ENCODE measurements at places on chromosomes 7 and 10. TPM values are rescaled to one million over a fixed set of nuclear protein-coding genes. Genes with fewer than 3 reads are reported as not detected.

- DNase-seq, result no peak
- H3K4me1 ChIP-seq, result no peaks in the 10 kb centered on the region
- H3K27me3 ChIP-seq, result no peaks in the 10 kb centered on the region
Measured at GRCh38 chr7:74134117-74134620, 40.0 kb upstream of the EIF4H start.

DNA sequence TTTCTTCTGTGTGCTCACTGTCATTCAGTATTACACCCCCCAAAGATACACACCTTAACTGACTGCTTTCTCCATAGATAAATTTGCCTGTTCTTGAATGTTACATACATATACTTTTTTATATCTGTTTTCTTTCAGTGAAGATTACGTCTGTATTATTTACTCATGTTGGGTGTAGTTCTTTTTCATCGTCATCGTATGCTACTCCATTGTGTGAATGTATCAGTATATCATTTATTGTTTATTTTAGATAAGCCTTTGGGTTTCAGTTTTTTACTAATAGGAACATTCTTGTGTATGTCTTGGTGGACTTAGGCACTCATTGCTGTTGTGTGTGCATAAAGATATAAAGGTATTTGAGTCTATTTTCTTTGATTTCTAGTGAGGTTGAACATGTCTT lies 64.4 kb downstream of the SEPTIN7 start:
- H3K36me3 ChIP-seq, result no peaks in the 10 kb centered on the region
- DNase-seq, result no peak
- H3K4me1 ChIP-seq, result no peaks in the 10 kb centered on the region

GRCh38 chr10:95688648-95689047 lies 5.1 kb downstream of the TCTN3 start:
- no peak overlapping the region for H3K4me3 ChIP-seq
- H3K4me1 ChIP-seq, result peaks cover 16% of the 10 kb centered on the region
- H3K36me3 ChIP-seq, result peaks cover 85% of the 10 kb centered on the region
- H3K27ac ChIP-seq, result no peak overlapping the region
- DNase-seq, result no peak

- no peaks in the 10 kb centered on the region for H3K4me1 ChIP-seq
- no peak overlapping the region for H3K4me3 ChIP-seq
Measured at GRCh38 chr7:26429168-26429567, 137.5 kb downstream of the SNX10 start.

DNA sequence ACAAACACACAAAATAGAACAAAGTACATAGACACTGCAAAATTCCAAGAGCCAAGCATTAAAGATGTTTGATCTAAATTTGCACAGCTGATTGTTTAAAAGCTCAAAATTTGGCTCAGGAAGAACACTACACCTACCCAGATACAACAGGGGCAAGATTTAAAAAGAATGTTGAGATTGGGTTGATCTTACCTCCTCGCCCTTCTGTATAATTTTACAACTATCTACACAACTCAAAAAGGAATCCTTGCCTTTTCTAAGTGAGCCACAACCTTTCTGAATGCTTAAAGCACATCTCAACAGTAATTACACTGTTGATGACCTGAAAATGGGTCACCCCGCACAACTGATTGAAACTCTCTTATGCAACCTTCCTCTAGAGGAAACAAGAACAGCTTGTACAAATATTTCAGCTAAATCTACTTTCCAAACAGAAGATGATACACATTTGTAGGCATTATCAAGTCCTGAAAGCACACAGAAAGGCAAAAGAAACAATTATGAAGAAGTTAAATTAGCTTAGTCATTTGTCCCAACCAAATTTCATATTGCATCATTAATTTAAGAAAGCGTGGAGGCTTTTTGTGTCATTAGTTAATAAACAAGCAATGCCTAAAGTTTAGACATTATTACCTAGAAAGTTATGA lies 75.5 kb downstream of the UBE2H start:
- no peaks in the 10 kb centered on the region for H3K27me3 ChIP-seq
- H3K4me3 ChIP-seq, result no peak overlapping the region
- H3K36me3 ChIP-seq, result peaks cover 25% of the 10 kb centered on the region
- peaks cover 41% of the 10 kb centered on the region for H3K4me1 ChIP-seq
- peak overlapping the region; percentile 23 for H3K27ac ChIP-seq

GRCh38 chr10:94131885-94132284 lies 138.2 kb downstream of the PLCE1 start:
- no peak overlapping the region for H3K4me3 ChIP-seq
- no peaks in the 10 kb centered on the region for H3K27me3 ChIP-seq
- DNase-seq, result no peak
- H3K4me1 ChIP-seq, result peaks cover 49% of the 10 kb centered on the region
- H3K27ac ChIP-seq, result no peak overlapping the region
- H3K36me3 ChIP-seq, result no peaks in the 10 kb centered on the region

GRCh38 chr7:15463801-15464666 lies 97.8 kb downstream of the AGMO start:
- H3K36me3 ChIP-seq, result no peaks in the 10 kb centered on the region
- H3K4me1 ChIP-seq, result peaks cover 2% of the 10 kb centered on the region
- H3K27me3 ChIP-seq, result no peaks in the 10 kb centered on the region
- peak; percentile 36 for DNase-seq

DNA sequence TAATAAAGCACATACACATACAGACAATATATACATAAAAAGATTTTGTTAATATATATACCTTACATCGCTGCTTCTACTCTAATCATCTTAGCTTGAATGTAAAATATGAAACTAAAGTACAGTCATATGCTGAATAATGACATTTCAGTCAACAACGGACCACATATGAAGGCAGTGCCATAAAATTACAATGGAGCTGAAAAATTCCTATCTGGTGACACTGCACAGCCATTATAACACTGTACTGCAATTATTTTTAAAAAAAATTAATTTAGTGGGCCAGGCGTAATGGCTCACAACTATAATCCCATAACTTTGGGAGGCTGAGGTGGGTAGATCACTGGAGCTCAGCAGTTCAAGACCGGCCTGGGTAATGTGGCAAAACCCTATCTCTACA lies 122.3 kb downstream of the JMJD1C start:
- no peaks in the 10 kb centered on the region for H3K36me3 ChIP-seq
- H3K27ac ChIP-seq, result no peak overlapping the region
- no peaks in the 10 kb centered on the region for H3K27me3 ChIP-seq
- H3K4me1 ChIP-seq, result no peaks in the 10 kb centered on the region

DNA sequence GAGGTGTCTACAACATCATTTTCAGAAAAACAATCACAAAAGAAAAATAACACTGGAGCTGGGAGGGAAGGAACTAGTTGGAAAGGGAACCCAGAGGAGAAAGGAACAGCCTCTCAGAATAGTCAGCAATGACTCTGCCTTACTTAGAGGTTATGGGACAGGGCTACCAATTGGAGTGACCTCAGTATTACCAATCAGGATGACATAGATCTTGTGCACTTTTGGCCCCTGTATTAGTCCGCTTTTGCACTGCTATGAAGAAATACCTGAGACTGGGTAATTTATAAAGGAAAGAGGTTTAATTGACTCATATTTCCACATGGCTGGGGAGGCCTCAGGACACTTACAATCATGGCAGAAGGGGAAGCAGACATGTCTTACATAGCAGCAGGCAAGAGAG lies 99.7 kb upstream of the SDK1 start:
- no peaks in the 10 kb centered on the region for H3K27me3 ChIP-seq
- H3K36me3 ChIP-seq, result no peaks in the 10 kb centered on the region
- H3K27ac ChIP-seq, result no peak overlapping the region
- H3K4me3 ChIP-seq, result no peak overlapping the region

GRCh38 chr10:49187044-49187484 lies 1.1 kb downstream of the TMEM273 start:
- no peaks in the 10 kb centered on the region for H3K27me3 ChIP-seq
- H3K36me3 ChIP-seq, result no peaks in the 10 kb centered on the region
- peak overlapping the region; percentile 49 for H3K4me3 ChIP-seq
- peak overlapping the region; percentile 81 for H3K27ac ChIP-seq

GRCh38 chr7:35725280-35725680 lies 30.3 kb upstream of the HERPUD2 start:
- H3K4me1 ChIP-seq, result peaks cover 30% of the 10 kb centered on the region
- H3K27ac ChIP-seq, result no peak overlapping the region
- H3K27me3 ChIP-seq, result no peaks in the 10 kb centered on the region
- no peaks in the 10 kb centered on the region for H3K36me3 ChIP-seq

- DNase-seq, result no peak
- H3K36me3 ChIP-seq, result no peaks in the 10 kb centered on the region
- no peaks in the 10 kb centered on the region for H3K4me1 ChIP-seq
- no peaks in the 10 kb centered on the region for H3K27me3 ChIP-seq
- H3K4me3 ChIP-seq, result no peak overlapping the region
- no peak overlapping the region for H3K27ac ChIP-seq
Measured at GRCh38 chr10:115947104-115947503, 325.9 kb downstream of the GFRA1 start.

- H3K36me3 ChIP-seq, result no peaks in the 10 kb centered on the region
- no peaks in the 10 kb centered on the region for H3K4me1 ChIP-seq
- H3K27me3 ChIP-seq, result no peaks in the 10 kb centered on the region
- H3K4me3 ChIP-seq, result no peak overlapping the region
- DNase-seq, result no peak
- H3K27ac ChIP-seq, result no peak overlapping the region
Measured at GRCh38 chr7:35894721-35895120, 93.9 kb downstream of the SEPTIN7 start.

VSIR gene
- 51.0 TPM for total RNA-seq

MRPS17 gene
- total RNA-seq, result 17.0 TPM

TTYH3 gene
- total RNA-seq, result 9.2 TPM

AKR1D1 gene
- not detected for total RNA-seq

GBX1 gene
- total RNA-seq, result 1.0 TPM

COX15 gene
- total RNA-seq, result 39.0 TPM

MTG1 gene
- 27.9 TPM for total RNA-seq

KAZALD1 gene
- 5.9 TPM for total RNA-seq

CYP3A5 gene
- total RNA-seq, result not detected

NCF1 gene
- total RNA-seq, result 1.7 TPM

PILRA gene
- 7.8 TPM for total RNA-seq

Data from heart right ventricle (tissue), 16 donors.